CD4-positive, alpha-beta T cell treated with Interleukin-6 at 100 ng/mL for 8 hours (primary cell): ENCODE measurements at places on chromosomes 13 and 19.

DNA sequence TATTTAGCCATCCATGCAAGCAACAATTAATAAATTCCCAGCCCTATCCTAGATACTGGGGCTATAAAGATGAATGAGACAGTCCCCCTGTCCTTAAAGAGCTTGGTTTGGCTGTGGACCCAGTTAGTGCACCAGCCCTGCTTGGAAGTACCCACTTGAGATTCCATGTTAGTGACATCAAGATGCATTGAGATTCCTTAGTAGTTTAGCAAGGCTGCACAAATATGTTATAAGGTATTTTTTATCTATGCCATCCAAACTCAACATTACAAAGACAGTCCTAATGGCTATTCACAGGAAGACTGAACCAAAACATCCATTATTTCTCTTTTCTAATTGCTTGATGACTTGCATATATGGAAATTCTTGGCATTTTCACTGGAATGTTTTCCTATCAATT is 48.8 kb upstream of the RAP2A start:
- no peak for DNase-seq

DNA sequence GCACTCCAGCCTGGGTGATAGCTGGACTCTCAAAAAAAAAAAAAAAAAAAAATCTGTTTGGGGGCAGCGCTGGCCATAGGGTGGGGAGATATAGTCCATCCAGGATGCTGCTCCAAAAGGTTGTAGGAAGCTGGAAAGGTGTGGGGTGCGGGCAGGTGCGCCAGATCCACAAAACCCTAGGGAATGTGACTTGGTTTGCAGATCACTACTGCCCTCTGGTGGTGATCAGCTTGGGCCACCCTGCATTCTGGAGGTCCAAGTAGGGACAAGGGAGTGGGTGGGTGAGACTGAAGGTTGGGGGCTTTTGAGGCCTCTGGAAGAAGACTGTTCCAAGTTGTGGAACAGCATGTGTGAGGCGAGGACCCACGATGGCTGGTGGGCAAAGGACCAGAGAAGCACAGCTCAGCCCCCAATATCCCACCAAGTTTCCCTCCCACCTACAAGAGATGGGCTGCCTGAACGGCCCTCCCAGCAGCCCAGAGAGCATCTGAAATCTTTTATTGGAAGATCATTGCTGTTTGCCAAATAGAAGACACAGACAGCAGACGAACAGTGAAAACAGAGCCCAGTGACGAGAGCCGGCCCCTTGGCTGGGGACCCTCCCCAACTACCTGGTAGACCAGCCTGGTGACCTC is 10.4 kb upstream of the TYK2 start:
- peak; percentile 65 for DNase-seq

DNA sequence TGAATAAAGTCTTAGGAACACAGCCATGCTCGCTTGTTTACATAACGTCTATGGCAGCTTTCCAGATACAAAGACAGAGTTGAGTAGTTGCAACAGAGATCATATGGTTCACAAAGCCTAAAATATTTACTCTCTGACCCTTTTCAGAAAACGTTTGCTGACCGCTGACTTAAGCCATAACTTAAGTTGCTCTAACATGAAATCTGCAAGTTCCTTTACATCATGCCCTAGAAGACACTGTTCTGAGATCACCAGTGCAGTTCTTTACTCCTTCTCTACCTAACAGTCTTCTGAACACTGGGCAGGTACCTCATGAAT is 166.4 kb downstream of the DCLK1 start:
- no peak for DNase-seq

DNA sequence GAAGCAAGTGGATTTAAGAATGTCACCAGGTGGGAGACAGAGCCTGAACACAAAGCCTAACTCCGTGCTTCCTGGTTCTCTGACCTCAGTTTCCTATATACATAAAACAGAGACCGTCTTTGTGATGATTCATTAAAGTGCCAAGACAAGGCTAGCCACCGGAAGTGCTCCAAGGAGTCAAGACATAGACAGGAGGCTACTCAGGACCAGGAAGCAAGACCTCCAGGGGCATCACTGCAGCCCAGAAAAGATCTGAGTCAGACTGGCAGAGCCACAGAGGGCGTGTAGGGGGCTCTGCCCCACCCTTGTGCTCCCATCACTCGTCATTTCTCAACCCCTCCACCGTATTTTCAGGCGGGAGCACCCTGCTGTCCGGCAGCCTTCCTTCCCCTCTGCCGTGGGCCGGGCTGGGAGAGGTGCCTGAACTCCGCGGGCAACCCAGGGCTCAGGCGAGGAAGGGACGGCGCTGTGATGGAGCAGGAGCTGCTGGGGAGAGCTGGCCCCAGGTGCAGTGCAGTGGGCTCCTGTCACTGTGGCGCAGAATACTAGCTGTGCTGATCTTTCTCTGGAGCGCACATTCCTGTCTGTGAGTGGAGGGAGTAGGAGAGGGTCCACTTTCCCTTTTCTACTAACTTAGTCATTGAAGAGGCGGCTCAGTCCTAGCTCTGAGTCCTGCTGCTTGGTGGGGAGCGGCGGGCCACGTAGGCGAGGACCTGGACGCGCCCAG is 134.7 kb upstream of the GPR12 start:
- no peak for DNase-seq

- no peak for DNase-seq
Measured at GRCh38 chr13:24212674-24213073, 52.2 kb downstream of the SPATA13 start.

- no peak for DNase-seq
Measured at GRCh38 chr19:30778061-30778460, 405.9 kb downstream of the ZNF536 start.

DNA sequence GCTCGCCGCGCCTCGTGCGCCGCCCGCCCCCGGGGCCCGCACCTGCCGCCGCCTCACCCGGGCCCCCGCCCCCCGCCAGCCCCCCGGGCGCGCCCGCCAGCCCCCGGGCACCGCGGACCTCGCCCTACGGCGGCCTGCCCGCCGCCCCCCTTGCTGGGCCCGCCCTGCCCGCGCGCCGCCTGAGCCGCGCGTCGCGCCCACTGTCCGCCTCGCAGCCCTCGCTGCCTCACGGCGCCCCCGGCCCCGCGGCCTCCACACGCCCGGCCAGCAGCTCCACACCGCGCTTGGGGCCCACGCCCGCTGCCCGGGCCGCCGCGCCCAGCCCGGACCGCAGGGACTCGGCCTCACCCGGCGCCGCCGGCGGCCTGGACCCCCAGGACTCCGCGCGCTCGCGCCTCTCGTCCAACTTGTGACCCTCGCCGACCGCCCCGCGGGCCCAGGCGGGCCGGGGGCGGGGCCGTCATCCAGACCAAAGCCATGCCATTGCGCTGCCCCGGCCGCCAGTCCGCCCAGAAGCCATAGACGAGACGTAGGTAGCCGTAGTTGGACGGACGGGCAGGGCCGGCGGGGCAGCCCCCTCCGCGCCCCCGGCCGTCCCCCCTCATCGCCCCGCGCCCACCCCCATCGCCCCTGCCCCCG is 17.2 kb downstream of the POLRMT start:
- DNase-seq: no peak

- peak; percentile 32 for DNase-seq
Measured at GRCh38 chr13:75372517-75372916, 109.5 kb downstream of the TBC1D4 start.

DNA sequence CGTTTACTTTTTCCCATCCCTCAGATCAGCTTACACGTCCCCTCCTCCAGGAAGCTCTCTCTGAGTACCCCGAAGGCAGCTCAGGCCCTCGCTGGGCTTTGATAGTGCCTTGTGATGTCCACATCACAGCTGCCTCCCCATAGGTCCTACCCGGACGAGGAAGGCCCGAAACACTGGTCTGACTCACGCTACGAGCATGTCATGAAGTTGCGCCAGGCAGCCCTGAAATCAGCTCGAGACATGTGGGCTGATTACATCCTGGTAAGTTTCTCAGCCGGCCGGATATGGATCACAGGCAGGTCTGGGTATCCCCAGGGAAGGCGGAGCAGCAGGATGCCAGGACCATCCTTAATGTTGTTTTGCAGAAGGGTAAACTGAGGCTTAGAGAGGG is 4.8 kb downstream of the COLGALT1 start:
- no peak for DNase-seq

DNA sequence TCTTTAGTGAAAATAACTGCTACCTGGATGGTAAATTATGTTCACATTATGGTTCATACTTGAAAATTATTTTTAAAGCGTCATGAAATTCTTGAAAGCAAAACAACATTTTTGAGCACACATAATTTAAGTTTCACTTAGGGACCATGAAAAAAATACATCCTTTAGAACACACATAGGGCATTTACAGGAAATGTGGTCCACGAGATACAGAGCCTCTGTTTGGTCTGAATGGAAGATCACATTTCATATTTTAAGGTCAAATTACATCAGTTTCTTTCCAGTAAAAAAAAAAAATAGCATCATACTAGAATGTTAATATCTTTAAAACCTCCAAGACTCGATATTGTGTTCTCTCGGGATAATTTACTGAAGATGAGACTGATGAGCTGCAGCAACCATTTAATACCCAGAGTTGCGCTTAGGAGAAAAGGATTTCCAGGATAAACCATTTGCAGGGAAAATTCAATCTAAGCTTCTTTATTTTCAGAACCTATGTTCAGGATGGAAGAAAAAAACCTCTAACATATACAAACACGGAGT is 720.7 kb downstream of the DIAPH3 start:
- no peak for DNase-seq

DNA sequence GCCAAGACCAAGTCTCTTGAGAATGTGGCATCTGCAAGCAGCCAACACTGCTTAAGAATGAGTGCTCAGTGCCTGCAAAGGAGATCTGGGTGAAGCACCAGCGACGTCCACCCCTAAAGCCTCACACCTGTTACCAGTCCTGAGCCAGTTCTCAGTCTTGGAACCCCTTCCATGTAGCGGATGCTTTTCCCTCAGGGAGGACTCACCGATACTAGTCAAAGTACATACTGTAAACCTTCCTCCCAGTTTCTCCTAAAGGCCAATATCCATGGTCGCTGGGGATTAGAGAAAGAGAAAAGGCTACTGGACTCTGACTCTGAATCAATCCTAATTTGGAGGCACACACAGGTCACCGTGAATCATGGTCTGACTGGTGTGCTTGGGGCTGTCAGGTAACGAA is 4.2 kb upstream of the PTPRH start:
- DNase-seq: no peak

DNA sequence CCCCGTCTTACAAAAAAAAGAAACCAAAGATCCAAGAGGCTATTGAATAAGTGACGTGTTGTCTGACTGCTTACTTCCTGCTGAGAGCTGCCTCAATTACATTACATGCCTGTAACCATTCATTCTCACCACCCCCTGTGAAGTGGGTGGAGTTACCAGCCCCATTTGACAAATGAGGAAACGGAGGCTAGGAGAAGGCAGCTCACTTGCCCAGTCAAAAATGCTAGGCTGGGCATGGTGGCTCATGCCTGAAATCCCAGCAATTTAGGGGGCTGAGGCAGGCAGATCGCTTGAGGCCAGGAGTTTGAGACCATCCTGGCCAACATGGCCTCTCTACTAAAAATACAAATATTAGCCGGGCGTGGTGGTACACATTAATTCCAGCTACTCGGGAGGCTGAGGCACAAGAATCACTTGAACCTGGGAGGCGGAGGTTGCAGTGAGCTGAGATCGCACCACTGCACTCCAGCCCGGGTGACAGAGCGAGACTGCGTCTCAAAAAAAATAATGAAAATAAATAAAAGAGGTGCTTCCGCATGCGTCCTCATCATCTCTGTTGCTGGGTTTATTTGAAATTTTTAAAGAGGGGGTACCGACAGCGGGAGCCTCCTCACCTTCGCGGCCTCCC is 499 bp downstream of the LSM7 start:
- DNase-seq: peak; percentile 58

DNA sequence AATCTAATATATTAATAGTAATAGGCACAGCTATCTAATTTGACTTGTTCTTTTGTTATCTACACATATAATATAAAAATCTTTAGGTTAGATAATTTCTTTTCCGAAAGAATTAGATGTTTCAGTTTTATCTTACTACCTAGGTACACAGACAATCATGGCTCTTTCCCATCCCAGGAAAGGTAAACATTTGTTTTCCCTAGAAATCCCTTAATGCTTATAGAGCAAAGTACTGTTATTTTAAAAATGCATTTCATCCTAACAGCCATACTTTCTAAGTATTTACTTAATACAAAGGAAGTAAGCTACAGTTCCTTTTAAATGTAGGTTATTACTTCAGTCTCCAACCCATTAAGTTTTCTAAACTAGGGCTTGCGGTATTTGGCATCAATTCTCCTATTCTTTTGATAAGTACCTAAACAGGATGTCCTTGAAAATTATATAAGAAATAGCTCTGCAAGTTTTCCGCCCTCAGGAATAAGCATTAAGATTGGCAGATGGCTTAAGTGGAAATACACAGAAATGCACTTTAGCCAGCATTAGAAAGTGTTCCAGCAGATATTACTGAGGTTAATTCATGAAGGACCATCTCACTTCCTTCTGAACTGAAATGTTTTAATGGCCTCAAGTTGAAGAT is 616.2 kb upstream of the SPRY2 start:
- DNase-seq: no peak

DNA sequence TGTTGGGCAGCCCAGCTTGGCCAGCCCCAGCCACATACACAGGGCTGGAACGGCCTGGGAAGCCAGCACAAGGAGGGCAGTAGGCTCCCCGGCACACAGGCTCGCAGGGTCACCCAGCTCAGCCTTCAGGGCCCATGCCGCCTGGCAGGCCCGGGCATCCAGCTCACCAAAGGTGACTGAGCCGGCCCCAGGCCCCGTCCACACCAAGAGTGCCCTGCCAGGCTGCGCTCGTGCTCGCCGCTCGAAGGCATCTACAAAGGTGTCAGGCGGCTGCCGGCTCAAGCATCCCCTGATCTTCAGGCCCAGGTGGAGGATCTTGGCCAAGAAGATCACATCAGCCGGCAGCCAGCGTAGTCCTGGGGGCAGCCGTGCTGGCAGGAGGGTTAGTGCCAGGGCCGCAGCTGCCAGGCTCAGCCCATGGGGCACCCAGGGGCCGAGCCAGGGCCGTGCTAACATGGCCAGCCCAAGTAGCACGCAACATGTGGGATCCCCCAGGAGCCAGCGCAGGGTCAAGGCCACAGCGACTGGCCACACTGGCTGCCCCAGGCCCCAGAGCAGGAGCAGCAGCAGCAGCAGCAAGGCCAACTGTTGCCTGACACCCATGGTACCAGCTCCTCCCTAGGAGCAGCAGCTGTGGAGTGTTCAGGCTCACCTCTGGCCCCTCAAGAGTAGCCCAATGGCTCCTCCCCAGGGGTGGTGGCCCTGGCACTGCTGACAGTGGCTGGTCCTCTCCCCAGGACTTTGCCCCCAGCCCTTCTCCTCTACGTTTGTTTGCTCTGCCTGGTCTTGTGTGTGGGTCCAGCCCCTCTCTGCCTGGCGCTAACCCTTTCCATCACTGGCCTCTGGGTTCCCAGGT is at the start of gene SLC27A5:
Gene SLC27A5, minus strand, starts transcription at position 640 of the 856 bp plus-strand sequence. Its CDS starts 37 bp downstream, at position 603.
- DNase-seq: no peak
